ENCODE measurements at places on chromosomes 6 and 20.
A peak's percentile ranks its signal among the peaks of the same experiment; 100 is the strongest.

DNA sequence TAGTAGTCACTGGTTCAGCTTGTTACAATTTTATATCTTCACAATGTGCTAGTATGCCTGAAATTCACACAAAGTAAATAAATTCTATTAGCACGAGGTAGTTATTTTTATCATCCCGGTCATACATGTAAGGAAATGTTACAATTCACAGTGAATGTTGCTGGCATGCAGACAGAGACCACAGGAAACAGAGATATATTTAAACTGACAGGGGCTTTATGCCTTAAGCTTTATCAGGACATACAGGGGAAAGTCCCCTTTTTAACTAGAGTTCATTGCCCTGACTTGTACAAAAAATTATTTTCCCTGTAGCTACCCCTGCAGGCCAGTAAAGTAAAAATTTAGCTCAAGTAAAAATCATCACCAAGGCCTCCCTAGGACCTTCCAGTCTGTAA, 712.0 kb upstream of the NRSN1 start:
- peak; percentile 35 for DNase-seq

- DNase-seq = no peak
Observed at GRCh38 chr6:101302593-101302992, 90.9 kb upstream of the GRIK2 start.

DNA sequence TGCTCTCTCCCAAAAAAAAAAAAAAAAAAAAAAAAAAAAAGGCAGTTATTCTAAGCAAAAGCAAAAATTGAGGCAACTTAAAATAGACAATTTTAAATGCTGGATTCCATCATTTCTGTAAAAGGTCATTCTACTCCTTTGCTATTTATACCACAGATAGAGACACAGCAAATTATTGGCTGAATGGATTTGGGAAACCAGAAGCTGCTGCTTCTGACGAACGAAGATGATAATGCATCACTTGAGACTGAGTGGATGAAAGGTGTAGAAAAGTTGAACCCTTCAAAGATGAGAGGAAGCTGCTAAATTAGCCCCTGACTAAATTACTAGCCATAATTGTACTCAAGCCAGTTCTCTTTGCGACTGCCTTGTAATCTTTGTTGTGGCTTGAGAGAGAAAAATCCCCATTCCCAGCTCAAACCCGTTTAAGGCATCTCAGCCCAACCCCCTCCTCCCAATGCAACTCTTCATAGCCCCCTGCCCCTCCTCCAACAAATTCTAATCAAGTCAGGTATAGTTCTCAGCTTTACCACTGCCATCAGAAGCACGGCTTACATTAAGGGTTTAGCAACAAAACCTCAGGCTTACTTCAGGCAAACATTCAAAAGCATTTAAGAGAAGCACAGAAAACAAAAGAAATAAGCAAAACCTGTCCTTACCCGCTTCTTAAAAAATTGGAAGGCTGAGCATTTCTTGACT, 1.0 kb downstream of the SGK1 start:
- DNase-seq = no peak

GRCh38 chr20:43535370-43536004, 23.3 kb upstream of the SGK2 start:
- DNase-seq = no peak

- DNase-seq = no peak
Observed at GRCh38 chr6:24614043-24614420, 32.0 kb downstream of the KIAA0319 start.

- no peak for DNase-seq
Observed at GRCh38 chr6:43956478-43956877, 170.8 kb downstream of the MRPL14 start.

DNA sequence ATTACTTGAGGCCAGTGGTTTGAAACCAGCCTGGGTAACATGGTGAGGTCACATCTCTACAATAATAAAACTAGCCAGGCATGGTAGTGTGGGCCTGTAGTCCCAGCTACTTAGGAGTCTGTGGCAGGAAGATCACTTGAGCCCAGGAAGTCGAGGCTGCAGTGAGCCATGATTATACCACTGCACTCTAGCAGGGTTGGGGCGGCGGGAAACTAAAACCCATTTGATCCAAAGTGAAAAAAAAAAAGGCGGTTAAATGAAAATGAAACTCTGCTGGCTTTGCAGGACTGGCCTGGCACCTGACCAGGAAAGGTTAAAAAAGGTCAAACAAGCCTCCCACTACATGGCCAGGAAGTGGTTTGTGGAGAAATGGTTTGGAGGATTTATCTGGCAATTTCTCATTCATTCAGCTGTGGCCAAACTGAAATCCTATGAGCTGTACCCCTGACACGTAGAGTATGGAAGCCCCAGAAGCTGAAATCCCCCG, 36.6 kb downstream of the MTRES1 start:
- DNase-seq = no peak

DNA sequence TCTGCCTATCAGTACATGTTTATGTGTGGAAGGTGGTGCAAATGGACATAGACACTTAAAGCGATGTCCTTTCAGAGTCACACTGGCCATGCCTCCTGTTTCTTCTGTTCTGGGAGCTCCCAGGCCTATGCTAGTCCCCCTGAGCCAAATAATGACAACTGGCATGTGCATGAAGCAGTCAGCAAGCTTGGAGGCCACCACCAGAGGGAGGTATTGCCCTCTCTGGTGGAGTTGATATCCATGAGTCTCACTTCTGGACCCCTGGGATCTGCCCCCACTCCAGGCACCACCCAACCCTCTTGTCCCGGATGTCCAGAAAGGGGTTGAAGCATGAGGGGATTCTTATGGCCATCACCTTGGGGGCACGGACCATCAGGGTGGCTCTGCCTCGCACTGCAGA, 172.2 kb downstream of the AIG1 start:
- DNase-seq = no peak

GRCh38 chr20:56369179-56369578, 10.4 kb downstream of the FAM210B start:
- DNase-seq = no peak

- DNase-seq = no peak
Observed at GRCh38 chr6:7515363-7515762, 26.1 kb upstream of the DSP start.

DNA sequence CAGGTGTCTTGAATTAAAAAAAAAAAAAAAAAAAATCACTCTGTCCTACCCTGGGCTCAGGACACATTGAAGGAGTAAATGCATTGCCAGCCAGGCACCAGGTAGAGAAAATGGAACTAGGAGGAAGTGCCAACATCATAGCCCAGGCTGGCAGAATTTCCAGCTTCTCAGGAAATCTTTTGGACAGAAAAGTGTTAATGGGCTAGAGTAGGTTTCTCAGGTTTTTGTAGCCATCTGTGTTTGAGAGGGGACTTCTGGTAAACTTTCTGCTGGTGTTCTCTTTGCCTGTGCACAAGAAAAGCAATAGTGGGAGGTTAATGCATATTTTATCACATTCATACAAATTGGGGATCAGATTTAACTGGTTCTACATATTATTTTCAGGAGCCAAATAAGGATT, 678.3 kb upstream of the NRSN1 start:
- DNase-seq = no peak

DNA sequence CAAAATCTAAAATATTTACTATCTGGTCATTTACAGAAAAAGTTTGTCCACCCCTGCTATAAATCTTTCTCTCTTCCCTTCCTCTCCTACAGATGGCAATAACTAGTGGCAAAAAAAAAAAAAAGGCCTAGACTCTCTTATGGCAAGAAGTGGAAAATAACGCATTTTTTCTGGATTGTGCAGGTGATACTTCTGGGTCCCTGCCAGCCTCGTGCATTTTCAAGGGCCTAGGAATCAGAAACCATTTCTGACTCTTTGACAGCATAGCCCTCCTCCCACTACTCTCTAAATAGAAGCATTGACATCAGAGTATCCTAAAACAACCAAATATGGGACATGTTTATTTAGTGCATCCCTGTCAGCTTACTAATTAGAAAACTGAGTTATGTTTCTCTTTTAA, 251.0 kb downstream of the KHDC1L start:
- no peak for DNase-seq

DNA sequence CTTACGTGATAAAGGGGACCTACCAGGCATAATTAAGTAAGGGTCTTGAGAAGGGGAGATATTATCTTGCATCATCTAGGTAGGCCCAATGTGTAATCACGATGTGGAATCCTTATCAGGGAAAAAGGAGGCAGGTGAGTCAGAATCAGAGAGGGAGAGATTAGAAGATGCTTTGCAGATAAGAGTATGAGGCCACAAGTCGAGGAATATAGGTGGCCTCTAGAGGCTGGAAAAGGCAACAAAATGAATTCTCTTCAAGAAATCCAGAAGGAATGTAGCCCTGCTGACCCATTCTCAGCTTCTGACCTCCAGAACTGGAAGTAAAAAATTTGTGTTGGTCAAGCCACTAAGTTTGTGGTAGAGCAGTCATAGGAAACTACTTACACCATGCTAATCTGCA, 11.0 kb upstream of the ENPP4 start:
- DNase-seq = no peak

DNA sequence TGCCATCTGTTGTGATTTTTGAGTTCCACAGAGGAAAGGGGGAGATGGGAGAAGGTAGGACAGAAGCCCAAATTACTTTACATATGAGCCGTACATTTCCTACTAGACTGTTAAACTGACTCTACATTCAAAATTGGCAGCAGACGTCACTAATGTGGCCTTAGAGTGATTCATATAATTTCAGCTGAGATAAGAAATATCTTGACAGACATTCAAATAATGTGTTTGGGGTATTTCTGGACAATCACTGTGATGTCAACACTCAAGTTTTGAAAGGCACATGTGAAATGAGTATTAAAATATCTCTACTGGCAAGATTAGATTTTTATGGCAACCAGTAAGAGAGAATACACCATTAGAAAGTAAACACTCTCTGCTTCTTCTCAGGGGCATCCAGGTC, 104.0 kb downstream of the MTFR2 start:
- DNase-seq = no peak

DNA sequence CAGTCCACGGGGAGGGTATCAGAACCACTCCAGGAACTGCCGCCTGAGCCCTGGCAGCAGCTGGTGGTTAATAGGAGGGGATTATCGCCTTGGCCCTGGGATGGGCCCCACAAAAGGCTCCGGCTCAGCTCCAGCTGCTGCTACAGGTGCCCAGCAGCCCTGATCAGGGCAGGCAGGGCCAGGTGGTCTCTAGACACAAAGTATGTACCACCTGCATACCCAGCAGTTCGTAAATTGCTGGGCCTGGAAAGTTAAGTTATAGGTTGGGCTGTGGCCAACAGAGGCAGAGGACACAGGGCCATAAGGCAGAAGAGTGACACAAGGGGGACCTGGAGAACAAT, 35.1 kb downstream of the RRBP1 start:
- no peak for DNase-seq

- no peak for DNase-seq
Observed at GRCh38 chr6:741410-742339, 48.7 kb upstream of the EXOC2 start.

DNA sequence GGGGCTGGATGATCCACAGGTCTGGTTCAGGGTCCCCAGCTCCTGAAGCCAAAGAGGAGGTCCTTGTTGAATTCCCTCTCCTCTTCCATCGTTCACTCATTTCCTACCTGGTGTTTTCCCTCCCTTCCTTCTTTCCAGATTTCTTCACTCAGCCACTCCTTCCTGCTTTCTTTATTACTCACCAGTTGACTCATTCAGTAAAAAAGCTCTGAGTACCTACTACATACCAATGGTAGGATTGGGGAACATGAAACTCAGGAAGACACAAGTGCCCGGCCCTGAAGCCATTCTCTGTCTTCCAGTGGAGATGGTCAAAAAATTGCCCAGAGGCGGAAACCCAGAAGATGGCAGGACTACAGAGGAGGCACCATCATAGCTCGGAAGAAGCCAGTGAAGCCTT, 11.9 kb upstream of the NSFL1C start:
- no peak for DNase-seq

DNA sequence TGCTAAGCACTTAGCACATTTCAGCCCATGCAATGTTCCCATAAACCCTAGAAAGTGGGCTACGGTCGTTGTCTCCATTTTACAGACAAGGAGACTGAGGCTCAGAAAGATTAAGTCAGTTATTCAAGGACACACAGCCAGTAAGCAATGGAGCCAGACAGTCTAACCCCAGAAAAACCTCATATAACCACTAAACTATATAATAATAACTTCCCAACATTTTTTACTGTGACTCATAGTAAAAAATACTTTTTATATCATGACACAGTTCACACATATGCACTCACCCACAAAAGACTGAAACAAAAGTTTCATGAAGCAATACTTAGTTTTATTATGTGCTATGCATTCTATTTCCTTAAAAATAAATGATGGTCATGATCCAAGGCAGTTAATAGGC, 66.2 kb upstream of the EYA2 start:
- no peak for DNase-seq

DNA sequence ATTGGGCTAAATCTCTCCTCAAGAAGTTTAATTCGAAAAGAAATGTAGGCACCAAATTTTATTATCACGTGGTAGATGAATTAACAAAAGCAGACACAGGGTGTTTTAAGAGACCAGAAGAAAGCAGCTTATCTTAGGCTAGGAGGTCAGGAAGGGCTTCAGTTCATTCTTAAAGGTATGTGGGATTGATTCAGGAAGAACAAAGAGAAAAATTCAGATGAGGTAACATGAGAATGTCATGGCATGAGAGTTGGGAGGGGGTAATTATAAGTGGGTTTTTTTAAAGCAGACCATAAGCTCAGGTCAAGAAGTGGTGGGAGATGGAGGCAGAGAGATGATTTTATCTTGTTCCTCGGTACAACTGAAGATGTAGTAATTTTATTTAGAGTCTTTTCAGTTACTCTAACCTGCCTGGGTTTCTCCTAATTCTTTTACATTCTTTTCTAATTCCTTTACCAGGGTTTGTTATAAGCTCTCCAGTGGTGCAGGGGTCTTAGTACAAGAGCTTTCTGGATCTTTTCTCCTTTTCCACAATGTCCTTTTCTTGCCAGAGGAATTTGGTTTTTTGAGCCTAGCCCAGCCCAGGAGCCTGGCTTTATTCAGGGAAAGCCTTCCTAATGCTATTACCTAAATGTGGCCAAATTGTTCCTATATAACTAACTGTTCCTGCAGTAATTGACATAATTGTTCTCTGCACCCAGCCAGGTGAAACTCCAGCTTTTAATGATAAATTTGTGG, 474.1 kb upstream of the BTBD3 start:
- no peak for DNase-seq

- DNase-seq = no peak
Observed at GRCh38 chr6:36973190-36973589, 12.8 kb downstream of the MTCH1 start.

DNA sequence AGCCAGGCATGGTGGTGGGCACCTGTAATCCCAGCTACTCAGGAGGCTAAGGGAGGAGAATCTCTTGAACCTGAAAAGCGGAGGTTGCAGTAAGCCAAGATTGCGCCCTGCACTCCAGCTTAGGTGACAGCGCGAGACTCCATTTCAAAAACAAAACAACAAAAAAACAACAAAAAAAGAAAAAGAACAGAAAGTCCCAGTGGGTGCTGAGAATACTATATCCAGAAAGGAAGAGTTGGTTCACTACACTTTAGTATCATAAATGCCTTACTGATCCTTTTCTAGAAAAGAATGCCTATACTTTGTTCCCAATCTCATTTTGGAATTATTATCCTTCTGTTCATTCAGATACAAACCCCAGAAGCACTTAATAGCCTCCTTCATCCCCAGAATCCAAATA, 20.9 kb upstream of the ADGRG6 start:
- no peak for DNase-seq

DNA sequence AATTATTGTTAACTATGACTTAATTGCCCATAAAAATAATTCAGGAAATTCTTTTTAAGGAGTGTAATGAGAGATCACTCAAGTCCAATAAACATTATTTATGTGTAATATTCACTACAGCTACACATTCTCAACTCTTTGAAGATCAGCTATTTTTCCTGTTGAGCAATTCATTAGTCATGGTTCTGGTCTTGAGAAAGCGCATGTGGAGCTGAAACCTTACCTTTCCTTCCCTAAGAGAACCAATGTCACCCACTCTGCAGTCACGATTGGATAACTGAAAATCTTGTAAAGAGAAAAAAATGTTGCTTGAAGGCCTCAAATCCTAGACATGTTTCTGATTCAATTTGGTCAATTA, 736.9 kb upstream of the MARCKS start:
- DNase-seq = no peak

All from KG1 (cell line).